ENCODE measurements at places on chromosomes 3 and 15.
A peak's percentile ranks its signal among the peaks of the same experiment; 100 is the strongest.

GRCh38 chr3:191430103-191430502, 30.9 kb upstream of the PYDC2 start:
- H3K27ac ChIP-seq: no peak overlapping the region
- DNase-seq: no peak
- H3K36me3 ChIP-seq: no peaks in the 10 kb centered on the region
- no peaks in the 10 kb centered on the region for H3K27me3 ChIP-seq
- no peaks in the 10 kb centered on the region for H3K4me1 ChIP-seq

GRCh38 chr3:99927671-99928457, 110.2 kb downstream of the CMSS1 start:
- no peak overlapping the region for H3K4me3 ChIP-seq
- H3K4me1 ChIP-seq: no peaks in the 10 kb centered on the region
- H3K27ac ChIP-seq: no peak overlapping the region
- no peaks in the 10 kb centered on the region for H3K27me3 ChIP-seq

GRCh38 chr15:67068710-67069400, 3.5 kb downstream of the SMAD3 start:
- peaks cover 15% of the 10 kb centered on the region for H3K36me3 ChIP-seq
- H3K27ac ChIP-seq: peak overlapping the region; percentile 86
- H3K27me3 ChIP-seq: no peaks in the 10 kb centered on the region
- peaks cover 44% of the 10 kb centered on the region for H3K4me1 ChIP-seq
- no peak overlapping the region for H3K4me3 ChIP-seq

DNA sequence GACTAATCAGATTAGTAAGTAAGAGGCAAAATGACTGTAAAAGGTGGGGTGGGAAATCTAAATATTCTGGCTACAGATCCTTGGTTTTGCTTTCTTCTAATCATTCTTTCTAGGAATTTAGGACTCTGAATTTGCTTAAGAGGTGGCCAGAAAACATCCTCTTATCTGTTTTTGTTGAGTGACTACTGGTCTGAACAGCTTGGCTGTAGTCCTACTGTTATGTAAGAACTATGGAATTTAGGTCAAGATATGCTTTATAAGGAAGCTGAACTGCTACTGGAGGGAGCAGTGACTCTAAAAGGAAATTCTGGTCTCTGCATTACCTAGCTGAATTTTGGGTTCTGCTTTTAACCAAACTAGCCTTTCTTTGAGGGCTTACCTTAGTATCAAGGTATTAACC, 33.5 kb upstream of the CSPG5 start:
- no peaks in the 10 kb centered on the region for H3K4me1 ChIP-seq
- H3K36me3 ChIP-seq: peaks cover 45% of the 10 kb centered on the region

DNA sequence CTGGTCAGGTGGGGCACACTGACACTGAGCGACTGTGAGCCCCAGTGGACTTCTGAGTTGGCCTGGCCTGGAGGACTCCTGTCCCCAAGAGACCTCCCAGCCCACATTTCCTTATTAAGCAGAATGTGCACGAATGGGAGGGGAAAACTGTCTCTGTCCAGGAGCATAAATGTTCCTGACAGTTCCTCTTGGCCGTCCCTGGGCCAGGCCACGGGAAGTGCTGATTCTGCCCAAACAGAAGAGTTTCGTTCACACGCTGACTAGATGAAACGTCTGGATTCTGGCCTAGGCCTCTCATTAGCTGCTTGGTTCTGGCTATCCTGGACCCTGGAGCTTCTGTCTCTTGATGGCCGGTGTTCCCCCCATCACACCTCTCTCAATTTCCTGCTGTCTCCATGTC, 29.5 kb upstream of the APEH start:
- H3K27ac ChIP-seq: no peak overlapping the region
- DNase-seq: peak; percentile 49
- H3K27me3 ChIP-seq: no peaks in the 10 kb centered on the region
- H3K4me3 ChIP-seq: no peak overlapping the region
- H3K36me3 ChIP-seq: no peaks in the 10 kb centered on the region
- no peaks in the 10 kb centered on the region for H3K4me1 ChIP-seq

DNA sequence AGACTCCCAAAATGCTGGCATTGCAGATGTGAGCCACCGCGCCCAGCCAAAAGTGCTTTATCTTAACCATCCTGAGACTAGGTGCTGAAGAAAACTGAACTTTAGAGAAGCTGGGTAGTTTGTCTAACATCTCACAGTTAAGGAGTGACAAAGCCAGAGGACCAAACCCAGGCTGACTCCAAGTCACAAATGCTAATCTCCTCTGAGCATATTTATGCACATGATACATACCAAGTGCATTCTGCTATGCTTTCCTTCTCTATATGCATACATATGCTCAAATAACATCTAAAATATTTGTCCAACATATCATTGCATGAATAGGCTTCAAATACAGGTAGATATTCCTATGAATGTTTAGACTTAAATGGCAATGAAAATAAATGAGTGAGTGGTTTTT, 256.9 kb downstream of the CTNNB1 start:
- H3K27me3 ChIP-seq: no peaks in the 10 kb centered on the region
- no peaks in the 10 kb centered on the region for H3K4me1 ChIP-seq
- no peaks in the 10 kb centered on the region for H3K36me3 ChIP-seq
- H3K4me3 ChIP-seq: no peak overlapping the region

GRCh38 chr15:58419803-58420524, 11.8 kb upstream of the LIPC start:
- H3K27ac ChIP-seq: no peak overlapping the region
- no peak for DNase-seq
- H3K4me3 ChIP-seq: no peak overlapping the region
- no peaks in the 10 kb centered on the region for H3K36me3 ChIP-seq

GRCh38 chr15:57026016-57026592, 107.7 kb downstream of the TCF12 start:
- H3K27me3 ChIP-seq: no peaks in the 10 kb centered on the region
- H3K36me3 ChIP-seq: no peaks in the 10 kb centered on the region
- DNase-seq: no peak
- H3K4me3 ChIP-seq: no peak overlapping the region
- no peak overlapping the region for H3K27ac ChIP-seq

GRCh38 chr15:83665480-83665879, 11.6 kb downstream of the ADAMTSL3 start:
- no peaks in the 10 kb centered on the region for H3K27me3 ChIP-seq
- no peak overlapping the region for H3K27ac ChIP-seq
- no peak for DNase-seq
- no peaks in the 10 kb centered on the region for H3K36me3 ChIP-seq

- peak overlapping the region; percentile 75 for H3K27ac ChIP-seq
- no peaks in the 10 kb centered on the region for H3K27me3 ChIP-seq
- H3K36me3 ChIP-seq: no peaks in the 10 kb centered on the region
- peaks cover 19% of the 10 kb centered on the region for H3K4me1 ChIP-seq
- DNase-seq: no peak
- peak overlapping the region; percentile 14 for H3K4me3 ChIP-seq
Observed at GRCh38 chr3:100602506-100603444, 6.6 kb upstream of the ADGRG7 start.

DNA sequence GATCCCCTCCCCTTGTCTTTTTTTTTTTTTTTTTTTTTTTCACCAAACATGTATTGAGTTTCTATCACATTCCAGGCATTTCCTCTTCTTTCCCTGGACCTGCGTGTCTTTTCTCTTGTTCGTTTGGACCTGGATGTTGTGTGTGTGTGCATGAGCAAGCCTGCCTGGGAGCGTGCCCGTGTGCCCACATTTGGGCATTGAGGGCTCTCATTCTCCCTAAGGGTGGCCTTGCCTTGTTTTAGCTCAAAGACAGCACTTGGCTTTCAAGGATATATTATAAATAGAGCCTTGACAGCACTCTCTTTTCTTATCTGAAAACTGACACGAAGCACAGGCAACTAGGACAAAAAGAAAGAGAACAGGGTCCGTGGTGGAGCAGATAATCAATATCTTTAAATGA, 39.0 kb upstream of the SLC25A26 start:
- H3K27me3 ChIP-seq: no peaks in the 10 kb centered on the region
- H3K4me3 ChIP-seq: no peak overlapping the region
- no peaks in the 10 kb centered on the region for H3K4me1 ChIP-seq
- no peak overlapping the region for H3K27ac ChIP-seq
- no peak for DNase-seq

DNA sequence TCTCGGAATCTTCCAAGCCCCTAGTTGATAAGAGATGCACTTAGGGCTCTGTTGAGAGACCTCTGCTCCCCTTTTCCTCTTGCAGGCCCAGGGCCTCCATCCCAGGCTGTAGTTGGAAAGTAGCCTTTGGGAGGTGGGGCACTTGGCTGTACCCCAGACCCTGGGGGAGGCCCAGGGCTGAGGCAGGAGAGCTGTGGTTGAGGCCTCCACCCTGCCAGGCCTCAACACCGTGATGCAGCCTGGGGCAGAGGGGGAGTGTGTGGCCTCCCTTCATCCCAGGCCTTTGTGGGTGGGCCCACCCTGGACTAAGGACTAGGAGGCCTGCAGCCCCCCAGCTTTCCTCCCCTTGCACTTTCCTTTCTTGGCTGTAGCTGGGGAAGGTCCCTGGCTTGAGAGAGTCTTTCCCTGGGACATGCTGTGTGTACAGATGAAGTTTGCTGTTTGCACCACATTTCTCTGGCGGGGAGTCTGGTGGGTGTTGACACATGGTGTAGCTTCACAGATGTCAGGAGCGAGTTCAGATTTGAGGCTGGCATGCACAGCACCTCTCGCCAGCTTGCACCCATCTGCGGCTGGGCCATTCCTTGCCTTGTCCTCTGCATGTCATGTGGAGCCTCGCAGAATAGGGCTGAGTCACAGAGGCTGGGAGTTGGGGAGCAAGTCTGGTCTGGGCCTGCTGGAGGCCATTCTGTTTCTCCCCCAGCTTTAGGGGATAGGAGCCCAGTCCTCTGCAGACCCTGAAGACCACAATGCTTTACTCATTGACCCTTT, 13.7 kb downstream of the PLEKHO2 start:
- no peaks in the 10 kb centered on the region for H3K36me3 ChIP-seq
- H3K4me1 ChIP-seq: peaks cover 100% of the 10 kb centered on the region
- H3K27me3 ChIP-seq: no peaks in the 10 kb centered on the region
- H3K27ac ChIP-seq: peak overlapping the region; percentile 98

DNA sequence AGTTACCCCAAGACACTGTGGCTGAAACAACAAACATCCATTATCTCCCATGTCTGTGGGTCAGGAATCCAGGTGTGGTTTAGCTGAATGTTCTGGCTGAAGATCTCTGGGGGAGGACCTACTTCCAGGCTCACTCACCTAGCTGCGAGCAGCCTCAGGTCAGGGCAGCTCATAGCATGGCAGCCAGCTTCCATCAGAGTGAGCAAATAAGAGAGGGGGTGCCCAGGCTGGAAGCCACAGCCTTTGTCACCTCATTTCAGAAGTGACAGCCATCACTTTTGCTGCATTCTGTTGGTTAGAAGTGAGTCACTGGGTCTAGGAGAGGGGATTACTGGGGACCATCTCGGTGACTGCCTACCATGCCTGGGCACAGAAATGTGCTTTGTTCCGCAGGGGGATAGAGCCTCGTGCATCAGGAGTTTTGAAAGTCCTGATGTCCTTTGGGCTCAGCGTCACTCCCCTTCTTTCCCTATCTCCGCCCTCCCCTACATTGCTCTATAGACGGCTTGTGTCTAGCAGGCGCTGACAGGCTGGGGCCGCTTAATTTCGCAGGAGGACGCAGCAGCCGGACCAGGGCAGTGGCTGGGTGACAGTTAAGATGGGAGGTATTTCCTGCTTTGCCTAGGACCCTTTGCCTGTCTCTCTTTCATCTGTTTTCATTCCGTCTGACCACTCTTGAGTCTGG, 25.4 kb downstream of the TGM4 start:
- H3K36me3 ChIP-seq: no peaks in the 10 kb centered on the region
- peaks cover 32% of the 10 kb centered on the region for H3K27me3 ChIP-seq
- no peak overlapping the region for H3K27ac ChIP-seq
- H3K4me3 ChIP-seq: no peak overlapping the region
- H3K4me1 ChIP-seq: no peaks in the 10 kb centered on the region

DNA sequence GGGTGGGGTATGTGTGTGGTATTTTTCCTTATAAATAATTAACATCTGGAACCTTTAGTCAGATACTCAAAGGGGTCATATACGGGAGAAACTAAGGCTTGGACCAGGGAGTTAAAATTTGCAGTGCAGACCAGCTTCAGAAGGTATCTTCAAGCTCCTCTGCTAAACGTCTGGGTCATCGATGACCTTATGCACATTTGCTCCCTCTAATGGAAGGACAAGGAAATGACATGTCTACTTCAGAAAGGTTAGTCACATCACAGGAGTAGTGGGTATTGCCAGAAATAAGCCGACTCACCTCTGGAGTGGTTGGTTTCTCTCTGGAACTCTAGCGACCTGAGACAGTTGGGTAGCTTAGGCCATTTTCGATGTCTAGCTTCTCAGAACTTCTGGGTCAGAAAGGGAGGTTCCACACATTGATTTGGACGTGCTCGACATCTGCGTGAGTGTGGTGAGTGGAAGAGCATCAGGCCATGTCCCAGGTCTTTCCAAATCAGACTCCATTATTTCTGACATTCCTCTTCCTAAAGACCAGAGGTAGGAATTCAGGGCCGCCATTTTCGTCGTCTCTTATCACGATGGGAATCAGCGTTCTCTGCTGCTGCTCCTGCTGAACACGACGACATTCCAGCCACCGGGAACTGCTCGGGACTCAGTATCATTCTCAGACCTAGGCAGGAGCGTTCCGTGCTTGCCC, 31.8 kb upstream of the RASA2 start:
- H3K4me3 ChIP-seq: no peak overlapping the region
- no peaks in the 10 kb centered on the region for H3K36me3 ChIP-seq
- H3K27me3 ChIP-seq: no peaks in the 10 kb centered on the region
- no peak overlapping the region for H3K27ac ChIP-seq

- no peak overlapping the region for H3K4me3 ChIP-seq
- no peaks in the 10 kb centered on the region for H3K36me3 ChIP-seq
- H3K27me3 ChIP-seq: no peaks in the 10 kb centered on the region
- H3K27ac ChIP-seq: no peak overlapping the region
Observed at GRCh38 chr15:36481156-36481555, 98.3 kb upstream of the CDIN1 start.

DNA sequence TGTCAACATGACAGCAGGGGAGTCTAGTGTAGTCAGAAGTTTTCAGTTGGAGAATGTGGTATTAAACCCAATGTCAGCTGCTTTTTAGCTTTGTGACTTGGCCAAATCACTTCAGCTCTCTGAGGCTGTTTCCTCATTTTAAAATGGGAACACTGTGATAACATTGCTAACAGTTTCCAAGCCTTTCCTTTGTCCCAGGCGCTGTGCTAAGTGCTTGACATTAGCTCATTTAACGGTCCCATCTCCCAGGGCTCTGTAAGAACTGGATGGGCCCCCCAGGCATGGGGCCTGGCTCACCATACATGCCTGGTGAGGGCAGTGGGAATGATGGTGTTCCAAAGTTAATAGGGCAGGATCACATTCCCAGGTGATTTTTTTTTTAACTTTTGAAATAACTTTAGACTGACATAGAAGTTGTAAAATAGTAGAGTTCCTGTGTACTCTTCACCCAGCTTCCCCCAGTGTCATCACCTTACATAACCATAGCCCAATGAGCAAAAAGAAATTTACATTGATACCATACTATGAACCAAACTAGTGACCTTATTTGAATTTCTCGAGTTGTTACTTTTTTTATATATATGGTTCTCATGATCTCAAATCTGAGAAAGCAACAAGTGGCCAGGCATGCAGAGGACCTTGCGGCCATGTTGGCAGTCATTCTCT, 7.7 kb downstream of the RASL12 start:
- no peak for DNase-seq
- H3K27ac ChIP-seq: peak overlapping the region; percentile 54
- no peaks in the 10 kb centered on the region for H3K36me3 ChIP-seq
- no peak overlapping the region for H3K4me3 ChIP-seq
- H3K4me1 ChIP-seq: no peaks in the 10 kb centered on the region

GRCh38 chr15:100860829-100861510, 18.7 kb upstream of the ALDH1A3 start:
- H3K36me3 ChIP-seq: no peaks in the 10 kb centered on the region
- H3K4me1 ChIP-seq: no peaks in the 10 kb centered on the region
- H3K27ac ChIP-seq: no peak overlapping the region
- H3K4me3 ChIP-seq: no peak overlapping the region
- no peak for DNase-seq
